Activated CD8-positive, alpha-beta T cell treated with anti-CD3 and anti-CD28 coated beads, Interleukin-2, amount 10 ng/mL, durations not matched to agents 7 days and 5 days (primary cell): ENCODE measurements at places on chromosomes 7 and 10. TPM values are rescaled to one million over a fixed set of nuclear protein-coding genes. Genes with fewer than 3 reads are reported as not detected.

DNA sequence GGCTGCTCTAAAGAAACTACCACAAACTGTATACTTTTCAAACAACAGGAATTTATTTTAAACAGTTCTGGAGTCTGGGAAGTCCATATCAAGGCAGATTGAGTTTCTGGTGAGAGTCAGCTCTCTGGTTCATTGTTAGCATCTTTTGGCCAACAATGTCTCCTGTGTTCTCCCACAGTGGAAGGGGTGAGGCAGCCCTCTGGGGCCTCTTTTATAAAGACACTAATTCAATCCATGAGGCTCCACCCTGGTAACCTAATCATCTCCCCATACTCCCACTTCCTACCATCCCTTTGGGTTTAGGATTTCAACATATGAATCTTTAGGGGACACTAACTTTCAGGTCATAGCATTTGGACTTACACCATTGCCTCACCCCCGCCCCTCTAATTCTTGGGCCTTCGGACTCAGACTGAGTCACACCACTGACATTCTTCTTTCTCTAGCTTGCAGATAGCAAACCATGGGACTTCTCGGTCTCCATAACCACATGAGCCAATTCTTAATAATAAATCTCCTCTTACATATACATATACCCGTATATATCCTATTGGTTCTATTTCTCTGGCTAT is 64.3 kb upstream of the ANTXRL start:
- DNase-seq = peak; percentile 16

GRCh38 chr10:121113385-121113696 is 262.2 kb downstream of the WDR11 start:
- no peak for DNase-seq

DNA sequence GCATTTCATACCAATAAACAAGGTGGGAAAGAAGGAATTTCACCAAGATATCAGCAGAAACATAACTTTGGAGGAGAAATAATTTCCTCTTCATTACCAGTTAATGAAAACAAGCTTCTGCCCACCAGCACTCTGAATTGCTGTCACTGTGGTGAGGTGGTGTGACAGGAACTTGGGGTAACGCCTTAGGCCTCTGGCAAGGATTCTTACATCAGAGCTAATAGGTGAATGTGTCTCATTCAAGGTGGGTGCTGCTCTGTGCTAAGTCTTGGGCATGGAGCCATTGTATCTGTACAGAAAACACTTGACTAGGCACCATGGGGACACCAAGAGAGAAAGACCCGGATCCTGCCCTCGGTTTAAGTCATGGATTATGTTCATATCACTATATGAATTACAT is 8.3 kb upstream of the LOXL4 start:
- no peak for DNase-seq

DNA sequence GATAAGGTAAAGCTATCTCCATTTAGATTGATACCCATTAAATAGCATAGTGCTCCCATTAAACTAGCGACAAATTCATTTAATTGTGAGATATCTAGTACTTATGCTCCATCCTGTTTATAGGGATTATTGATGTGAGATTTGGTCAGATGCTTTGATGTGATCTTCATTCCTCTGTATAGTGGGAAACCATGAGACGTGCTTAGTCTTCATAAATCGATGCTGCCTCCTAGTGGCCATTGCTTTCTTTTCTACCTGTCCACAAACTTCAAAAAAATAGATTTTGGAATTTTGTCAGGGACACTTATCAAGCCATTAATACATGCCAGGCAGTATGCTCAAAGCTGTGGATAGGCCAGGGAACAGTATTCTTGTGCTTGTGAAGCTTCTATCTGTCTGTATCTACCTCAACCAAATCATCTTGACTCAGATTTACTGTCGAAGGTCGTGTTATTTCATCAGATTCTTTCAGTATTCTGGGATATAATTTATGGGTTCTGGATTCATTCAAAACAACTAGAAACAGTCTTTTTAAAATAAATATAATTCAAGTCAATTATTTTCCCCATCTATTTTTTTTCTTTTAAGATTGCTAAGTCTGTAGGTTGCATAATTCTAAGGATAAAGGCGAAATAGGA is 12.0 kb downstream of the LSM8 start:
- peak; percentile 72 for DNase-seq

Gene ITGA8
- total RNA-seq = not detected

Gene ZNF92
- total RNA-seq = 17.3 TPM

Gene STRIP2
- total RNA-seq = 7.1 TPM

Gene CFAP70
- 0.40 TPM for total RNA-seq

Gene CNNM1
- total RNA-seq = 0.13 TPM
